Aorta (tissue), 5 donors: ENCODE measurements at places on chromosomes 13 and 19. TPM values are rescaled to one million over a fixed set of nuclear protein-coding genes. Genes with fewer than 3 reads are reported as not detected.
A peak's percentile ranks its signal among the peaks of the same experiment; 100 is the strongest.

CGB2 gene
- total RNA-seq, result not detected

SBK3 gene
- total RNA-seq, result not detected

TPRX2 gene
- not detected for total RNA-seq

CGB1 gene
- not detected for total RNA-seq

OR4F17 gene
- not detected for total RNA-seq

MAB21L1 gene
- 0.36 TPM for total RNA-seq

CACNG7 gene
- total RNA-seq, result not detected

CCDC194 gene
- 1.7 TPM for total RNA-seq

ACTMAP gene
- total RNA-seq, result 6.1 TPM

DNA sequence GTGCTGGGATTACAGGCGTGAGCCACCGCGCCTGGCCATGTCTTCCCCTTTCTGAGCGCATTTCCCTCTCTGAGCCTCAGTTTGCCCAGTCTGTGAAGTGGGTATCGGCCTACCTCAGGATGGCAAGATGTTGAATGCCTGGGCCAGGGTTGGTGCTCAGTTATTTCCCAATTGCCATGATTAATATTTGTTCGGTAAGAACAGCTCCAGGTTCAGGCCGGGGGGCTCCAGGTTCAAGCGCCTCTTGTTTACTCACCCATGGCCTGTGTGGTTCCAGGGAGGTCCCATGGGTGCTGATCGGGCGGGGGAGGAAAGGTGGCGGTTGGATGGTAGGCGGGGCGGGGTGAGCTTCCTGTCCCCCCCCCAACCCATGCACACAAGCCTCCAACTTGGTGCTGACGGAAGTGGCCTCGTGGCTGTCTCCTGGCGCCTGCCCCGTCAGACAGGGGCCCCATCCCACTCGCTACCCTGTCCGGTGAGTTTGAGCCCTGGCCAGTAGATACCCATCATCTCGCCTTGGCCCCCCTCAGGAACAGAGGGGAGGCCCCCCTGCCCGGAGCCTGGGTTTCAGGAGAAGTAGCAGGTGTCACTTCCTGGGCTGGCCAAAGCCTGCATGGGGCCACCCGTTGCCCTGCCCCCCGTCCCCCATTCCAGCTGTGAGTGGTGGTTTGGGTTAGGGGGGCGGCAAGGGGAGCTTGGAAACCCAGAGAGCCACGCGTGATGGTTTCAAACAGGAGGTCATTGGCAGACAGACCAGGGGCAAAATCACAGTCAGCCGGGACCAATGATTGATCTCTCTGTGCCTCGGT, at the start of gene FCHO1:
TSS of gene FCHO1 (plus strand) at position 375 of the 809 bp plus-strand sequence. CDS start 3,688 bp downstream, outside the sequence.
- H3K4me1 ChIP-seq, result no peaks in the 10 kb centered on the region
- no peaks in the 10 kb centered on the region for H3K27me3 ChIP-seq
- DNase-seq, result peak; percentile 74
- H3K4me3 ChIP-seq, result no peak within 1 kb of the TSS

GRCh38 chr13:75689686-75690085, 53.6 kb downstream of the LMO7 start:
- no peaks in the 10 kb centered on the region for H3K36me3 ChIP-seq
- no peak overlapping the region for H3K4me3 ChIP-seq
- no peak overlapping the region for H3K27ac ChIP-seq
- no peak for DNase-seq

DNA sequence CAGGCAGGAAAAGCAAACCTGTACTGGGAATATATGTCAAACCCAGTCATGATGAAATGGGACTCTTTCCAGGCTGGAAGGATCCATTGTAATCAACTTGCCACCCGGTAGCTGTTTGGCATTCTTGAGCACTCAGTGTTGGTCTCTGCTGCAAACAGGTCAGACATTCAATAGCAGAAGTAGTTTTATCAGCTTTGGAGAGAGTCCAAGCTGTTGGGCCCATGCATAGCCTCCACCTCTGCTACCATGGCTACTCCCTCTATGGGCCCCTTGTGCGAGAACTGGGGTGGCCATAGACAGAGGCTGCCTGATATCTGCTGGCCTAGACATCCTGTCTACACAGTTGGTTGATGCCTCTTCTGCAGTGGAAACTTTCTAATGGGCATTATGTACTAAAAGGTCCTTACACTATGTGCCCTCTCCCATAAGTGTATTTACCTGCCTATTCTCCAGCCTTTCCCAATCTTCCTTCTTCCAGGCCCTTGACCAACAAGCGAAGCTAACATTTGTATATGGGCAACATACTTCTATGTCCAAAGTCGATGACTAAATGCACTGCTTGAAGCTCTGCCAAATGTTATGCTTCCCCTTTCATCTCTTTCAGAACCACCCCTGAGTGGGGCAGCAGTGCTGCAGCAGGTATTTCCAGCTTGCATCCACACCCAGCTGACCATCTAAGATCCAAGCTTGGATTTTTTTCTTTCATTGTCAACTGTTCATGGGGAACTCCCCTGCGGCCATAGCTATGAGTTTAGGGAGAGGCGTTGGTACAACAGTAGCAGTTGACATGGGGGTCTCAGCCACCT, 5.3 kb upstream of the RNF6 start:
- no peak overlapping the region for H3K27ac ChIP-seq
- no peak for DNase-seq
- H3K4me3 ChIP-seq, result no peak overlapping the region
- H3K27me3 ChIP-seq, result no peaks in the 10 kb centered on the region
- no peaks in the 10 kb centered on the region for H3K36me3 ChIP-seq
- H3K4me1 ChIP-seq, result no peaks in the 10 kb centered on the region

- no peak for DNase-seq
- no peaks in the 10 kb centered on the region for H3K36me3 ChIP-seq
- H3K27ac ChIP-seq, result no peak overlapping the region
- no peaks in the 10 kb centered on the region for H3K4me1 ChIP-seq
Measured at GRCh38 chr19:5949792-5950305, 28.1 kb downstream of the RANBP3 start.

- H3K4me1 ChIP-seq, result no peaks in the 10 kb centered on the region
- no peak overlapping the region for H3K27ac ChIP-seq
- H3K36me3 ChIP-seq, result no peaks in the 10 kb centered on the region
- H3K4me3 ChIP-seq, result no peak overlapping the region
Measured at GRCh38 chr13:112752711-112753541, 63.1 kb downstream of the ATP11A start.

DNA sequence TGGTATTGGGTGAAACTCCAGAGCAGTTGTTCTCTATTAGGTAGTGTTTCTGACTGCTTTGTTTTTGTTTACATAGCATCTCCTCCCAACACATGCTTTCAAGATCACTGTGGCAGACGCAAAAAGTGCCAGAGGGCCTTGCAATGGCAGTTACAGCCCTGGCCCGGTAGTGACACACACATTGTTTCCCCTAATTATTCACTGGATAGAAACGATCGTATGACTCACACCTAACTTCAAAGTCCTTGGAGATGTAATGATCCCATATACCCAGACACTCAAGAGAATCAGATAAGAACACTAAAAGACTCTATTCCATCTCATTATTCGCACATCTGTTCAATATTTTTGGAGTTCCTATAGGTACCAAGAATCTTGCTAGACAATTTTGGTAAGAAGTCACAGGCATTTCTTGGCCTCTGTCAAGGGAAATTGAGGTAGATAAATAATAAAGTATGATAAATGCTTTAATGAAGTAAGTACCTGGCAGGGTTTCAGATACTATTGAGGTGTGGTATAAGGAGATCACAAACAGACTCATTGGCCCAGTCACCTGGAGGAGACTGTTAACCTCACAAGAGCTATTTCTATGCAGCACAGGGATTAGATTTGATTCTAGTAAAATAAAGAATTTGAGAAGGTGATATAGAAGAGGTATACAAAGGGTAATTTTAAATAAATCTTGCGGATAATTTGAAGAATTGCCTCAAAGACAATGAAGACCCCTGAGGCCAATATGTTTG, 485.3 kb downstream of the SLITRK6 start:
- H3K27ac ChIP-seq, result no peak overlapping the region
- DNase-seq, result no peak
- H3K4me3 ChIP-seq, result no peak overlapping the region
- H3K36me3 ChIP-seq, result no peaks in the 10 kb centered on the region
- H3K27me3 ChIP-seq, result no peaks in the 10 kb centered on the region
- no peaks in the 10 kb centered on the region for H3K4me1 ChIP-seq

GRCh38 chr19:32363175-32363574, 17.8 kb downstream of the ZNF507 start:
- DNase-seq, result no peak
- H3K27ac ChIP-seq, result peak overlapping the region; percentile 93
- peaks cover 6% of the 10 kb centered on the region for H3K36me3 ChIP-seq
- H3K4me1 ChIP-seq, result peaks cover 3% of the 10 kb centered on the region
- no peak overlapping the region for H3K4me3 ChIP-seq

- DNase-seq, result no peak
- no peak overlapping the region for H3K4me3 ChIP-seq
- no peaks in the 10 kb centered on the region for H3K4me1 ChIP-seq
- H3K27me3 ChIP-seq, result no peaks in the 10 kb centered on the region
Measured at GRCh38 chr19:56725829-56726424, 54.4 kb upstream of the ZNF835 start.

DNA sequence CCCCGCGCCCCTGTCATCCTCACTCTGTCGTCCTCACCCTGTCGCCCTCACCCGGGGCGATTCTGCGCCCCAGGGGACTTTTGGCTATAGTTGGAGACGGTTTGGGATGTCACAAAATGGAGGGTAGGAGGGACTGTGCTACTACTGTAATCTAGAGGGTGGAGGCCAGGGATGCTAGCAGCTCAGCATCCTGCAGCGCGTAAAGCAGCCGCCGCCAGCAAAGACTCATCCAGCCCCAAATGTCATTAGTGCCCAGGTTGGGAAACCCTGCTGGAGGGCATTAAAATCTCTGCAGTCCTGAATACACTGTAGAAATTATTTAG, 362 bp downstream of the ZNF557 start:
- no peak for DNase-seq
- no peaks in the 10 kb centered on the region for H3K27me3 ChIP-seq
- H3K4me1 ChIP-seq, result no peaks in the 10 kb centered on the region
- peaks cover 4% of the 10 kb centered on the region for H3K36me3 ChIP-seq

- no peaks in the 10 kb centered on the region for H3K4me1 ChIP-seq
- DNase-seq, result no peak
- no peaks in the 10 kb centered on the region for H3K36me3 ChIP-seq
- no peak overlapping the region for H3K27ac ChIP-seq
- no peaks in the 10 kb centered on the region for H3K27me3 ChIP-seq
Measured at GRCh38 chr19:16737911-16738310, 18.3 kb downstream of the NWD1 start.

GRCh38 chr19:10769533-10770491, 51.9 kb downstream of the DNM2 start:
- H3K36me3 ChIP-seq, result no peaks in the 10 kb centered on the region
- no peak for DNase-seq
- no peak overlapping the region for H3K4me3 ChIP-seq
- no peaks in the 10 kb centered on the region for H3K27me3 ChIP-seq
- no peak overlapping the region for H3K27ac ChIP-seq

GRCh38 chr19:32388393-32388855, 17.1 kb upstream of the DPY19L3 start:
- H3K27me3 ChIP-seq, result no peaks in the 10 kb centered on the region
- H3K36me3 ChIP-seq, result no peaks in the 10 kb centered on the region
- no peak overlapping the region for H3K27ac ChIP-seq
- H3K4me1 ChIP-seq, result peaks cover 6% of the 10 kb centered on the region
- no peak overlapping the region for H3K4me3 ChIP-seq

DNA sequence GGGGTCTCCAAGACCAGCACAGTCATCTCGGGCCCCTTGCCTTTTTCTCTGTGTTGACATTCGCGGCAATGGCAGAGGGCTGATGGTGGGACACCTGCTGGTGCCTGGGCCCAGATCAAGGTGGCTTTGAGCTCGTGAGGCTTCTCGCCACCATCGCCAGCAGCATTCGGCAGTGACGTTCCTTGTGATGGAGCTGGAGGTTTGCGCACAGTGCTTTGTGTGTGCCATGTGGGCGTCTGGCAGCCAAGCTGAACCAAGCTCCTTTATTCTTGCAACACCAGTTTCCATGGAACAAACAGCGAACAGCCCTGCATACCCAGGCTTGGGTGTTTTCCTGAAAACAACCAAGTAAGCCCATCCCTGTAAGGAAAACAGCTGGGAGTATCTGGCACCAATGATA, 9.1 kb upstream of the TMEM255B start:
- no peaks in the 10 kb centered on the region for H3K4me1 ChIP-seq
- H3K4me3 ChIP-seq, result no peak overlapping the region
- no peaks in the 10 kb centered on the region for H3K27me3 ChIP-seq
- H3K36me3 ChIP-seq, result no peaks in the 10 kb centered on the region
- H3K27ac ChIP-seq, result no peak overlapping the region

GRCh38 chr19:46328079-46328478, 18.8 kb upstream of the PPP5C start:
- no peaks in the 10 kb centered on the region for H3K4me1 ChIP-seq
- peaks cover 14% of the 10 kb centered on the region for H3K36me3 ChIP-seq
- DNase-seq, result no peak
- H3K27me3 ChIP-seq, result no peaks in the 10 kb centered on the region

GRCh38 chr13:44270150-44270549, 103.5 kb upstream of the SERP2 start:
- no peak for DNase-seq
- H3K4me3 ChIP-seq, result no peak overlapping the region
- no peaks in the 10 kb centered on the region for H3K27me3 ChIP-seq
- peaks cover 5% of the 10 kb centered on the region for H3K4me1 ChIP-seq

GRCh38 chr19:5172859-5173630, 167.6 kb downstream of the PTPRS start:
- H3K36me3 ChIP-seq, result no peaks in the 10 kb centered on the region
- no peaks in the 10 kb centered on the region for H3K27me3 ChIP-seq
- DNase-seq, result no peak
- no peak overlapping the region for H3K4me3 ChIP-seq
- no peak overlapping the region for H3K27ac ChIP-seq

GRCh38 chr13:32019612-32020233, 11.9 kb upstream of the FRY start:
- DNase-seq, result no peak
- no peaks in the 10 kb centered on the region for H3K27me3 ChIP-seq
- H3K4me3 ChIP-seq, result no peak overlapping the region
- H3K4me1 ChIP-seq, result peaks cover 2% of the 10 kb centered on the region

DNA sequence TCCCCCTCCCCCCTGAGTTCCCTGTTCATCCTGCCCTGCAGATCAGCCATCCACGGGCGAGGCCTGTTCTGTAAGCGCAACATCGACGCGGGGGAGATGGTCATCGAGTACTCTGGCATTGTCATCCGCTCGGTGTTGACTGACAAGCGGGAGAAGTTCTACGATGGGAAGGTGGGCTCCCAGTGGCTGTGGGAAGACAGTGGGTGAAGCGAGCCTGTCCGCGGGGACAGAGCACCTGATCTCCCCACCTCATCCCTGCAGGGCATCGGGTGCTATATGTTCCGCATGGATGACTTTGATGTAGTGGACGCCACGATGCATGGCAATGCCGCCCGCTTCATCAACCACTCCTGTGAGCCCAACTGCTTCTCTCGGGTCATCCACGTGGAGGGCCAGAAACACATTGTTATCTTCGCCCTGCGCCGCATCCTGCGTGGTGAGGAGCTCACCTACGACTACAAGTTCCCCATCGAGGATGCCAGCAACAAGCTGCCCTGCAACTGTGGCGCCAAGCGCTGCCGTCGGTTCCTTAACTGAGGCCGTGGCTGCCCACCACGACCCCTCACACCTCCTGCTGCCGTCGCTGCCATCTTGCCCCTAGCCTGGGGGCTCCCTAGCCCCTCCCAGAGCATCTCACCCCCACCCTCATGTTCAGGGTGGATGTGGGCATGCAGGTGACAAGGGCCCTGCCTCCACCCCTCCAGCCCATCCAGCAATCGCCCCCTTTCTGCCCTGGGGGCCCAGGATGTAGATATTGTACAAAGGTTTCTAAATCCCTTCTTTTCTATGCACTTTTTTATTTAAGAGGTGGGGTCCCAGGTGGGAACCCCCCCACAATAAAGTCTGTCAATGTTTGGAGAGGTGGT, 4.0 kb downstream of the IGFLR1 start:
- no peak overlapping the region for H3K27ac ChIP-seq
- no peak for DNase-seq
- H3K27me3 ChIP-seq, result no peaks in the 10 kb centered on the region

- H3K4me3 ChIP-seq, result no peak overlapping the region
- no peaks in the 10 kb centered on the region for H3K36me3 ChIP-seq
- no peaks in the 10 kb centered on the region for H3K4me1 ChIP-seq
- no peak for DNase-seq
Measured at GRCh38 chr13:50389726-50390125, 374.5 kb downstream of the KCNRG start.
